ENCODE measurements at places on chromosomes 1 and 21.
A peak's percentile ranks its signal among the peaks of the same experiment; 100 is the strongest.

DNA sequence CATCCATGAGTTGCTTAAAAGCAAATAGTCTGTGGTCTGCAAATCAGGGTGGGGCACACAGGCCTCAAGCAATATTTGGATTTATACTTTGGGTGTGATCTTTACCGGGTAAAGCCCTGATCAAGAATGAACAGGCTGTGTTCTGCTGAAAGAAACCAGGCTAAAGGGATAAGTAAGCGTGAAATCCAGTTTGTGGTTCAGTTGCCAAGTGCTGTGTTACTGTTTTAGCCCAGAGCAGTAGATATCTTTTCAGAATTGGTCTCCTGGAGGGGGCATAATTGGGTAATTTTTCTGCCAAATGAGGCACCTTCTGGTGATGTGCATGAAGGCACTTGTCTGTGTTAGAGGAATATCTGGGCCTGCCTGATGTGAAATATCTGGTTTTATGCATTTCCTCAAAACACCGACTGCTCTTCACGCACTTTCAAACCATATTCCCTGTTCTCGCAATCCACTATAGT lies 21.4 kb downstream of the AIM2 start:
- no peak for DNase-seq

- DNase-seq, result no peak
Observed at GRCh38 chr1:61709908-61710289, 15.0 kb downstream of the TM2D1 start.

DNA sequence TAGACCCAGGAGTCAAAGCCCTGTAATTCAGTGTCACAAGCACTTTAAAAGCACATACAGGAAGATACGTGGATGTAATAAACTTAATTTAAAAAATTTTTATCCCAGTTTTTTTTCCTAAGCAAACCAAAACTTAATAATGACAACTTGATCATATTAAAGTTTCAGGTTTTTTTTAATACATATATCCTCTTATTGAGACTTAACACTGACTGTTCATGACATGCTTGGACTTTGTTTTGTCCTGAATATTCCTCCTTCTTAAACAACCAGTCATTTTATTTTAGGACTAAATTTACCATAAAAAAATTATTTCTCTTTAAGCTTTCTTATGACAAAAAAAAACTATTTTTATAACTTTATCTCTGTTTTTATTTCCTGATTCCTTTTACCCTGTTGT lies 64.1 kb downstream of the WDR4 start:
- no peak for DNase-seq

- DNase-seq, result no peak
Observed at GRCh38 chr21:35139382-35139715, 90.2 kb upstream of the RUNX1 start.

- DNase-seq, result no peak
Observed at GRCh38 chr1:81525085-81525484, 275.6 kb upstream of the ADGRL2 start.

DNA sequence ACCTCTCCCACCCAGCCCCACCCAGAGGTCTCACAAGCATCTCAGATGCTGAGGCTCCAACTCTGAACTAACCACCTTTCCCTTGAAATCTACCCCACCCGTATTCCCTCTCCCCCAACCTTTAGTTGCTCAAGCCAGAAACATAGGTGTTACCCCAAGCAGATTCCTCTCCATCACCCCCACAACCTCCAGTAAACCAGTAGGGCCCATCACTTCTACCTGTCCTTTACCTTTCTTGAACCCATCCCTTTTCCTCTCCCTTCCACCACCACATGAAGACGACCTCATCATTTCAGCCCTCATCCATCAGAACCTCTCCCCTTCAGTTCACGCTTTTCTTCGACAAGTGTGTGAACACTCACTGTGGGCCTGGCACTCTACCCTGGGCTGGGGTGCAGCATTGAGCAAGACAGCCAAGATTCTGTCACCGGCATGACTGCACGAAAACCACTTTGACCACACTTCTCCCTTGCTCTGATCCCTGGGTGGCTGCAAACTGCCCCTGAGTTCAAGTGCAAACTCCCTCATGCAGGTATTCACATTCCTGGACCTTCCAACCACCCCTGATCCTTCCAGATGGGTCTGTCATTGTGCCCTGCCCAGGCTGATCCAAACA lies 65.5 kb upstream of the LAPTM5 start:
- no peak for DNase-seq

DNA sequence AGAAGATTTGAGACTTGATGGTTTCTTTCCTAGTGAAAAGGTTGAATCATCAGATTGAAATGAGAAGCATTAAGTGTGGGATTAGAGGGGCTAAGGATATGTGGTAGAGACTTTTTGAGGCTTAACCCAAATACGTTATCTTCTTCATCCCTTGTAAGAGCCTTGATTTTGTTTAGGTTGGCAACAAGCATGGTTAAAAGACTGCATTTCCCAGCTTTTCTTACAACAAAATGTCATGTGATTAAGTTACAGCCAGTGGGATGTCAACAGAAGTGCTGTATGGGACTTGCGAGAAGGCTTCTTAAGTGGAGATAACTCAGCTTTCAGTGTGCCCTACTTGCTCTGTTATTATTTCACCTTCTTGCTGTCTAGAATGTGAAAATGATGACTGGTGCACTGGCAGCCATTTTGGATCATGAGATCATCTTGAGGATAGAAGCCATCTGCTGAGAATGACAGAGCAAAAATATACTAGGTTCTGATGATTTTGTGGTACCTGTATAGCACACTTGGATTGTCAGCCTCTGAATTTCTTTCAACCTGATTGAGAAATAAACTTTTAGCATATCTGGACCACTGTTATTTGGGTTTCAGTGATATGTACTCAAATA lies 41.3 kb upstream of the GNG12 start:
- DNase-seq, result no peak

DNA sequence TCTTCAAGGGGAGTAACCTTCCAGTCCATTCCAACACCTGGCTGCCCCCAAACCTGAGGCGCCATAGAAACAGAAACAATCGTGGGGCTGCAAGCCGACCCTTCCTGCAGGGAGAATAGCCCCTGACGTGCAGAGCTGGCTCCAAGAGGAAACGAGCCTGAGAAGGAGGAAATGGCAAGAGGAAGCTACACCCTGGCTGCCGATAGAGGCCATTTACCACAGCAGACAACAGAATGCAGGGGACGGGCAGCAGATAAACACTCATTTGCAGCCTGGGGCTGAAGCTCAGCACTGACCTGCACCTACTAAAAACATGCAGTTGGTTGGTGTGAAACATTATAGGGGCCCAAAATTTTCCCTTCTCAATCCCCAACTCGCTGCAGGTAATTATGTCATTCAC lies 8.7 kb upstream of the TDRD10 start:
- DNase-seq, result no peak

DNA sequence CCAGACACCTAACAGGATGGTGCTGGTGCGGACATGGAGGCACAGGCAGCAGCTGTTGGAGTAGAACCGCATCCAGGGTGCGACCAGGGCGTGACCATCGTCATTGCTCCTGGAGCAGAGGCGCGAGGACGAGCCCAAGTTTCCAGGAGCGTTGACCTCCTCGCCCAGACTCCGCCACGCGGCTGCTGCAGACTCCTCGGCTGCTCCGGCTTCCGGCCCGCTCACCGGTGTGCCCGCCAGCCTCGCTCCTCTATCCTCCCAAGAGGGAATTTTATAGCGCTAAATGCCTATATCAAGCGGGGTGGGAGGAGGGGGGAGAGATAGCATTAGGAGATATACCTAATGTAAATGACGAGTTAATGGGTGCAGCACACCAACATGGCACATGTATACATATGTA lies 5.3 kb upstream of the S100A12 start:
- DNase-seq, result no peak

GRCh38 chr1:205610036-205610435 lies 21.8 kb downstream of the ELK4 start:
- DNase-seq, result no peak

- DNase-seq, result peak; percentile 91
Observed at GRCh38 chr1:164895026-164895912, 336.3 kb downstream of the PBX1 start.

DNA sequence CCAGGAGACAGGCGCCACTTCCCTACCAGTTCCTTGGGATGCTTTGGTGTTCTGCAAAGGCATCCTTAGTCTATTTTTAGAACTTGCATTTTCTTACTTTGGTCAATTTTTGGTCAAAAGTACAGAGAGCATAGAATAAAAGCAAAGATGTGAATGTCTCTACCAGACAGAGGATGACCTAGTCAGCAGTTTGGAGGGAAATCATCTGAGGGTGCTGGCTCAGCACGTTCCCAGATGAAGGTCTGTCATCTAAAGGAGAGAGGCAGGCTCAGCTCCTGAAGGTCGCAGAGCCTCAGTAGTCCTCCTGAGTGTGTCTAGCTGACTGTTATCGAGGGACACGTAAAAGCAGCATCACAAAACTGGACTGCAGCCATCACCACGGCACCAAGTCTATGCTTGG lies 15.3 kb downstream of the CHRNB2 start:
- no peak for DNase-seq

DNA sequence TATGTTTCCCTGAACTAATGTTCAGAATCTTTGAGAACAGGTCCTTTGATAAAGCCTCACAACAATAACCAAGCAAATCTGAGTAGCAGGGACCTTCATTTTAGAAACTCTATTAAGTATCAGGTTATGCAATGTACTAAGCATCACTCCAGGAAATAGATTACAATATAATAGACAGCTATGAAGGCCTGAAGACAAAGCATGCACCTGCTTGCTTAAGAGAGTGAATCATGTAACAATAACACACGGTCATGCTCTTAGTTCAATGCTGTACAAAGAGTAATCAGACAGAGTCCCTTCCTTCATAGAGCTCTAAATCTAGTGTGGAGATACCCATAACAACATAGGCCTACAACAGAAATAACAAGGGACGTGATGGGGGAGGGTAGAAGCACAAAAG lies 8.1 kb upstream of the CMPK1 start:
- no peak for DNase-seq

GRCh38 chr1:228958741-228959140 lies 223.5 kb downstream of the RHOU start:
- DNase-seq, result no peak

DNA sequence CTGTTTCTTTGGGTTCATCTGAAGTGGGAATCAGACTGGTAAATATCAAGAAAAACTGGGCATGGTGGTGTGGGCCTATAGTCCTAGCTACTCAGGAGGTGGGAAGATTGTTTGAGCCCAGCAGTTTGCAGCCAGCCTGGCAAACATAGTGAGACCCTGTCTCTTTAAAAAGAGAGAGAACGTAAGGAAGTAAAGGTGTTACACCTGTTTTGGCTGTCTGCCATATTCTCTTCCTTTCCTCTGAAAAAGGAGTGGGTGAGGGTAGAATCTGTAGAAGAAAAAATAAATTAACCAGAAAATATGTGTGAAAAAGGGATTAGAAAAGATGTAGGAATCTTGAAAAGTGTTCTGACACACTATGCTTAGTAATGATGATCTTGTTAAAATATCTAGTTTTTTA lies 20.0 kb downstream of the AHCYL1 start:
- DNase-seq, result no peak

GRCh38 chr1:183697814-183698590 lies 44.9 kb upstream of the APOBEC4 start:
- no peak for DNase-seq

- no peak for DNase-seq
Observed at GRCh38 chr1:113353580-113353979, 36.7 kb upstream of the MAGI3 start.

GRCh38 chr21:42473498-42474042 lies 22.5 kb downstream of the RSPH1 start:
- no peak for DNase-seq

- DNase-seq, result no peak
Observed at GRCh38 chr21:38297871-38298270, 41.1 kb downstream of the KCNJ15 start.

- DNase-seq, result no peak
Observed at GRCh38 chr1:183089025-183089639, 65.9 kb downstream of the LAMC1 start.
